ENCODE measurements at places on chromosomes 7 and 10.

DNA sequence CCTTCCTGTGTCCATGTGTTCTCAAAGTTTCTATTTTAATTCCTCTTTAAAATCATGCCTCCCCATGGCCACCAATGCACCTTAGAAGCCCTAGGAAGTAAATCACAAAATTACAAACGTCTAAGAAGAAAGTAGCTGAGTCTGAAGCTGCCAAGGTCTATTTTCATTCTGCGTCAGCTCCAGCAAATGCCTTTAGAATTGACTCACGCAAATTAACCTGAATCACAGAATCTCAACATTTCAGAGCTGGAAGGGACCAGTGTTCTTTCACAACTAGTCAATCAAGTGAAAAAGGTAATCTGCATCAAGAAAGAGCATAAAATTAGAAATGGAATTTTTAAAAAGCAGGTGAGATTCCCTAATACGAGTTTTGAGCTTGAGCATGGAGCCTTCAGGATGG, 1017.6 kb downstream of the SORCS3 start:
- DNase-seq = no peak

DNA sequence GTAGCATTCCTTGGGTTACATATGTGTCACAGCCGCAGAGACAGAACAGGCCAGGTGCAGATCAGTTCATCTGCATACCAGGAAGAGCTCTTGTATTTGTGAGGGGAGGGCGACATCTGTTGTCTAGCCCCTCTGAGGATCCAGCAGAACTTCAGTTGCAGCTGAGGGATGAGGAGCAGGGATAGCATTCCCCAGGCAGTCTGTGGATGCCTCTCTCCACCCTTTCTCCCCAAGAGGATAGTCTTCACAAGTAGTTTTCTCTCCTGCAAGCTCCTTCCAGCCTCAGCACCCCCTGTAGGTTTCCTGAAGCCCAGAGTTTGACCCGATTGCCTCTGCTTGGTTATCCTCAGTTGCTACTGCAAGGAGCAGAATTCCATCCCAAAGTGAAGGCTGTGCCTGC, 2.6 kb downstream of the SCD start:
- DNase-seq = no peak

DNA sequence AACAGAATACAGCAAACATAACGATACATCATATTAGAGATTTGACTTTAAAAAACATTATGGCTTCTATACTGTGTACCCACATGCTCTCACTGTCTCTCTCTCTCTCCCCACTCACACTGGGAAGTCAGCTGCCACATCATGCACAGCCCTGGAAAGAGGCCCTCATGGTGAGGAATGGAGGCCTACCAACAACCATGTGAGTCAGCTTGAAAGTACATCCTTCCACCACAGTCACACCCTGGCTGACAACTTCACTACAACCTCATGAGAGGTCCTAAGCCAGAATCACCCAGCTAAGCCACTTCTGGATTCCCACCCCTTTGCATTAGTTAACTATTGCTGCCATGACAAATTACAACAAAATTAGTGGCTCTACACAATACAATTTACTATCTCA, 23.3 kb upstream of the GPR22 start:
- DNase-seq = peak; percentile 68

DNA sequence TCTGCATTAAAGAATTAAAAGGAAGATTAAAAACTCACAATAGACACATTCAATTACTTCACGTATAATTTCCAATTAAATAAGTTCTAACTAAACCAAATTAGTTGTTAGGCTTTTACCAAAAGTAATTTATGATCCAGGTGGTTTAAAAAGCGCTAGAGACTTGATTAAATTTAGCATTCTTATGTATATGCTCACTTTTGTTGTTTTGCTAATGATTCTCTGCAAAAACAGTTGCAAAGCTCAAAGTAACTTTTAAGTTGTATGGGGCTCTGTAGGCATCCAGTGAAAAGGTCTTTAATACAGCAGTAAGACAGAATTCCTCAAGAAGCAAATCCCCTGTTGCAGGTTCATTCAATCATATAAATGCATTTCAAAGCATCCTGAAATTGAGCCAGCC, 15.5 kb upstream of the PNPLA8 start:
- DNase-seq = no peak

- DNase-seq = peak; percentile 55
These were observed 18.6 kb upstream of the IFIT2 start for GRCh38 chr10:89283025-89283935.

DNA sequence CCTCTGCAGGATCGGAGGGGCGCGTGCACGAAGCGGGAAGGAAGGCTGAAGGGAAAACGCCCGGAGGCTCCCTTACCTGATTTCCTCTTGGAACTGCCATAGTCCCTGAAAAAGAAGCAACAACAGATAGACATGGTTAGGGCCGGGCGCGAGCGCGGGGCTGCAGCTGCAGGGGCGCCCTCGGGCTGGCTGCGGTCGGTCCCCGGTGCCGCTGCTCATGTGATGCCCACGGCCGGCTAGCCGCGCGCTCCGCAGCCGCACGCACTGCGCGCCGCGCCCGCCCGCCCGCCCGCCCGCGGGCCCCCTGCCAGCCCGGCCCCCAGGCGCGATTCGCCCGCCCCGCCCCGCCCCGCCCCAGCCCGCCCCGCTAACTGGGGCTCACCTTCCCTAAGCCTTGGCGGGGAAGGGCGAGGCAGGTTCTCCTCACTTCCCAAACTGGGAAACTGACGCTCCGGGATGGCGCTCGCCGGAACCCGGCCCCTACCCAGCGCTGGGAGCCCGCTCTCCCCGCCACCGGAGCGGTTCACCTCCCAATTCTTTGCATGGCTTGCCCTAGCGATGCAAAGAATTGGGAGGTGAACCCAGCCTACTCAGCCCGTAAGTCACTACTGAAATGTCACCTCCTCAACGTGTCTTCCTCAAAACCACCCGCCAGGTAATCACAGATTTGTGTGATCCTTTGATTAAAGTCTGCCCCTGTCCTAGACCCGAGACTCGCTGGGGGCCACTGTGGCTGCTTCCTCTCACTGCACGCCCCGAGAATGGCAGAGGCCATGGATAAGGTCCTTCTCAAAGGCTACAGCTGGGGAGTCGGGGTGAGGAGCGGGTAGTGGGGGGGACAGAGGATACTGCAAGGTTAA, 162.2 kb downstream of the SH3PXD2A start:
- no peak for DNase-seq

- DNase-seq = no peak
These were observed 34.0 kb downstream of the DKK1 start for GRCh38 chr10:52348037-52348564.

DNA sequence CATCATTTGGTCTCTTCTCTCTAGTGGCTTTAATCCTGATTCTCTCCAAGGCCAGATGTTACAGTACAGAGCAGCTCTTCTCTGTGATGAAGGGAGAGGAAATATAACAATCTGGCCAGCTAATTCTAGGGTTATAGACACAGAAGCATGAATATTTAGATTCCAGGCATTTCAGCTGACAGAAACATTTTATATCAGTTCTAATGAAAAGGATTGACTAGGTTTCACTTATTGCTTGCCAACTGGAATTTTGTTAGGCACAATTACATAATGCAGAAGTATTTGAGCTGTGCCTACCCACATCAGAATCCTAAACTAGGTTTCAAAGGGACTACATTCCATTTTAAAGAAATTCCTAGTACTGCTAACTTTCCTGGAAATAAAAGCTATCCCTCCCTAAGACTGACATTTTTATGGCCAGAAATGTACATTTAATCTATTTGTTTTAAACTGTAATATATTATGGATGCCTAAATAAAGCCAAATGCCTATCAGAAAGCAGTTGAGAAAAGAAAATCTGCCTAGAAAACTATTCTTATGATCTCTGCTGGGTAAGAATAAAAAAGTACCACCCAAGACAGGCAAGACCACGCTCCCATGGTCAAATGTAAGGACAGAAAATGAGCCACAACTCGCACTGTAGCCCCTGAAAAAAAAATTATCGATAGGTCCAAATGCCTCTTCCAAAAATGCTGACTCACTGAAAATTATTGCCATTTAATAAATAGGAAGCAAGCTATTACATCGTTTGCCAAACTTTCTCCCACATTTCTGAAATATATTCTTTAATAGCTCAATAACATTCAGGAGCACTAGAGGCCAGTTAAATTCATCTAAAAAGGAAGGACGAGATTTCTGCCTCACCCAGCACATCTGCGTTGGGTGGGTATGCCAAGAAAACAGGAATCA, 498.1 kb downstream of the KCNMA1 start:
- DNase-seq = peak; percentile 10

DNA sequence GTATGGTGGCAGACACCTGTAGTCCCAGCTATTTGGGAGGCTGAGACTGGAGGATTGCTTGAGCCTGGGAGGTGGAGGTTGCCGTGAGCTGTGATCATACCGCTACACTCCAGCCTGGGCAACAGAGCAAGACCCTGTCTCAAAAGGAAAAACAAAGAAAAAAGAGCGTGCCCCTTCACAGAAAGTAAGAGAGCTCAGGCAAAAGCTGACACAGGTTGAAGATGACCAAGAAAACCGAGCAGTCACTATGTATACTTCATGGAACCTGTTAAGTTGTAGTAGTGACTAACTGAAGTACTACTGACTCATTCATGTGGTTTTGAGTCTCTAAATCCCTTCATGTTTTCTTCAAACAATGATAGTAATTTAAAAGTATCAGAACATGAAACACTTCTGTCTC, 1.2 kb upstream of the PRRT4 start:
- DNase-seq = peak; percentile 42

DNA sequence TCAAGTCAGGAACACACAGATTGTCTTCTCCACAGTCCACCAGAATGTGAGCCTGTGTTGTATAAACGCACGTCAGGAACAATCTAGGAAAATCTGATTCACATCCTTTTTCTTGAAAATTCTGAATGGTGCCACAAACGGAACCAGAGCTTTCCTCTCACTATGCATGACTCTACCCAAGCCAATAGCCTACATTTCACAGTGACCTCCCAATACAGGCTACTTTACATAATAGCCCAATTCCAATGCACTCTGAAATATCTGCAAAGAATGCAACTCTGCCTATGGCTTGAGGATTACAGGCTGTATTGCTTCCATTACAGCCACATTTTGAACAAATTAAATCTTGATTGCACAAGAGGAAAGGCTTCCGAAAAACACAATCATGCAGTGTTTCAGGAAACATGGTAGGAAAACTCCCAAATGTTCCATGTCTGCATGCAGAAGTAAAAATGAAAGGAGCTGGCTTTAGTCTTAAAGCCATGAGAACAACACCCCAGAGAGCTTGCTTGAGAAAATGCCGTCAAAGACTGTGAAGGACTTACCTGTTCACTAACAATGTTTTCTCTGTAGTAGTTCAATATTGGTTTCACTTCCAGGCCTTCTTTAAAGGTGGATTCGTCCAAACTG, 113.9 kb downstream of the ITGA8 start:
- DNase-seq = peak; percentile 70

DNA sequence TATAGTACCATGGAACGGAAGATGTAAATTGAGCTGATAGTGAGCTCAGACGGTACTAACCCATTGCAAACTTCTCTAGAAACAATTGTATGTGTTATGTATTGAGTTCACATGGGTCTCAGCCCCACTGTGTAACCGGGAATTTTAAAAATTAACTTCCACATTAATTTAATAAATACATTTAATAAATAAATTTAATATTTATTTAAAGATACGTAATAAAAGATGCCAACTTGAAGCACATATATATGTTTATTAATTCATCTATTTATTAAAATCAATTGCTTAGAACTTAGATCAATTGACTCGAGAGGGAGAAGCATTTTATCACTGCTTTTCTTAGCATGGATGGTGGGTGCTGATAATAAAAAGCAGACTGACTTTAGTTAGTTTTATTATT, 170.1 kb upstream of the NPVF start:
- no peak for DNase-seq

DNA sequence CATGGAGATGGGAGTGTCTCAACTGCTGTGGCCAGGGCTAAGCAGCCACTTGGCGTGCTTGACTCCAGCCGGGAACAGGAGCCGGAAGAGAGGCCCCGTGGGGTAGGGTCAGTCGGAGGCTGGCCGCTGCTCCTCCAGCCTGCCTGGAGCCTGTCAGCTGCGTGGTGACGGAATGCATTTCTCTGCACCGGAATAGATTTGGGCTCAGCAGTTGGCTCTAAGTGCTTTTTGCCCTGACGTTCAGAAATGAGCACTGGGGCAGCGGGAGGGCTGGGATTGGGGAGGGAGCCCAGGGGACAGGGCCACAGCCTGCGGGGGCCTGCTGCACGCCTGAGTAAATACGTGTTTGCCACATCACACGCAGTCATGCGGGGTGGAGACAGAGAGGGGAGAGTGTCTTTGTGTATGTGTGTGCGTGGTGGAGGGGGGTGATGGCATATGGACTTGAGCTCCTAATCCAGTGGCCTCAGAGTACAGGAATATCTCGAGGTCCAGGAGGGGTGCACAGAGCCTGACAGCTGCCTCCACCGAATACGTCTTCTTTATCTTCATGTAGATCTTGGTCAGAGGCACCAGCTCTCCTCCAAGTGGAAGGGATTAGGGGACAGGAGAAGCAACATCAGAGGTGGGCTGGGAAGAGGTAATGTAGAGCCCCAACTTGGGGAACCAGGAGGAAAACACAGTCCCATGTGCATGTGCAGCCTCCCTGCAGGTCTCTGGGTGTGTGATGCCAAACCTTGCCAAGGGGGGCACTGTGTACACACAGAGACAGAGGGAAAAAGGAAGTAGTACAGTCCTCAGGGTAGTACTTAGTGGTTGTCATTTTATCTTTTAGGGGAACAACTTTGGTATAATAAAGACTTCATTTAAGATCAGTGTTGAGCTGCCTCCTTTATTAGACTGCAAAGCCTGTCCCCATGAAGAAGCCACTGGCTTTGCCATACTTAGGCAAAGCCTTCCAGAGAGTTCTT, 151.4 kb downstream of the CDH23 start:
- peak; percentile 44 for DNase-seq

DNA sequence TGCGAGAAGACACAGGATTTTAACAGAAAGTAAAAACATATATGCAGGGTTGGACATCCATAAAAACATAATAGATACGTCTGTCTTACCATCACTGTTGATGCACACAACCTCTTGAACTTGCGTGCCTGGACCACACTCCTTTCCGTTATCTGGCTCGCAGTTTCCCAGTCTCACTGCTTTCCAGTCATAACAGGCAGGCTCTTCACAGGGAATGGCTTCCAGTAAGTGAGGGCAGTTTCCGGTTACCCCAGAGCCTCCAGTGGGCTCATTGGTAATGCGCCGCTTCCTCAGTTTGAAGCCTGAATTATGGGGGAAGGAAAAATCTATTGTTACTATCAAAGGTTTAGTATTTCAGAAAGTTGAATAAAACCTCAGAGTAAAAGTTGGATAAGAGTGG, 290.7 kb downstream of the THSD7A start:
- no peak for DNase-seq

- no peak for DNase-seq
These were observed 17.9 kb upstream of the HIBADH start for GRCh38 chr7:27680610-27681009.

DNA sequence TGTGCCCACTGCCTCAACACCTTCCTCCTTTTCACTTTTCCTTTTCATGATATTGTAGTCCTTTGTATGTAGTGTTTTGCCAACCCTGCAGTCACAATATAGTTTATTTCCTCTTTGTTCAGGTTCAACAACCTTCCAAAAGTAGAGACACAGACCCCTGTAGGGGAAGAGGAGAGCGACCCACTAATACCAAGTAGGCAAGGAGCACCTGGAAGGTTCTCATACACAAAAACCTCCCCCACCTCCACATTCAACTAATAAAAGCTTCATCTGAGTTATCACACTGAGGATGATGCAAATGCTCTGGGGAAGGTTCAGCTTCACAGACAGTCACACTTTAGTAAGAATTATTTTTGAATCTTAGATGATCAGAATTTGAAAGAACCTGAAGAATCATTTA, 41.6 kb downstream of the PIK3AP1 start:
- no peak for DNase-seq
